ENCODE measurements at places on chromosomes 1 and 21.

DNA sequence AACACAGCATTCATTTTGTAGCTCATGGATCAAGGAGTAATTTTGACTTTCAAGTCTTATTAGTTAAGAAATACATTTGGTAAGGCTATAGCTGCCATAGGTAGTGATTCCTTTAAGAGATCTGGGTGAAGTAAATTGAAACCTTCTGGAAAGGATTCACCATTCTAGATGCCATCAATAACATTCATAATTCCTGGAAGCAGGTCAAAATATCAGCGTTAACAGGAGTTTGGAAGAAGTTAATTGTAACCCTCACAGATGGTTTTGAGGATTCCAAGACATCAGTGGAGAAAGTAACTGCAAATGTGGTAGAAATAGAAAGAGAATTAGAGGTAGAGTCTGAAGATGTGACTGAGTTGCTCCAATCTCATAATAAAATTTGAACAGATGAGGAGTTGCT, 216.6 kb downstream of the GREM2 start:
- DNase-seq: no peak

DNA sequence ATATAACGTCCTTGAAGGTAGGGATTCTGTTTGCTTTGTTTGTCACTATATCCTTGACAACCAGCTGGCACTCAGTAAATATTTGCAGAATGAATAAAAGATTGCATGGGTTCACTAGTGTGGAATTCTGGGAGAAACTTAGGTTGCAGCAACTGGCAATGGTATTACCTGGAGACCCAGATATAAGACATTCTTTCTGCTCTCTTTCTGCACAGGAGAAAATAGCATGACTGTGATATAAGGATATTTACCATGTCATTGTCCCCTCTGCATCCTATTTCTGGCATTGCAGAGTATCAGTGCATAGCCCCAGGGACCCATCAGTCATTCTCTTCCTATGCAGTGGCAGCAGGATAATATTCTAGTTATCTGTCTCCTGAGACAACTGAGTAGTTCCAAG, 308.9 kb upstream of the LRRC7 start:
- no peak for DNase-seq

DNA sequence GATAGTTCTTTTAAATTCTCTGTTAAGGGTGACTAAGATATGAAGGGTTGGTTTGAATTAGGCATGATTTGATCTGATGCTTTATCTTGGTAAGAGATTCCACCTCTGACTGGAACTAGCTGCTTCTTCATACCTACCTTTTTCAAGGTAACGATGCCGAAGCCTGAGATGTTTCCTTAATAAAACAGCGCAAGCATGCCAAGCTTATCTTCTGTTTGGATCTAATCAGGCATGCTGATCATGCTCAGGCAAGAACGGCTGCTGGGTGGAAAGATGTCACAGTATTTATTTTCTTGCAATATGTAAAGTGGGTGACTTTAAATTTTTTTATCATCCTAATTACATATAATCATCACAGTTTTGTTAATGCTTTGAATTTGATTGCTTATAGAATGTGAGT, 148.7 kb downstream of the ADGRL2 start:
- no peak for DNase-seq

DNA sequence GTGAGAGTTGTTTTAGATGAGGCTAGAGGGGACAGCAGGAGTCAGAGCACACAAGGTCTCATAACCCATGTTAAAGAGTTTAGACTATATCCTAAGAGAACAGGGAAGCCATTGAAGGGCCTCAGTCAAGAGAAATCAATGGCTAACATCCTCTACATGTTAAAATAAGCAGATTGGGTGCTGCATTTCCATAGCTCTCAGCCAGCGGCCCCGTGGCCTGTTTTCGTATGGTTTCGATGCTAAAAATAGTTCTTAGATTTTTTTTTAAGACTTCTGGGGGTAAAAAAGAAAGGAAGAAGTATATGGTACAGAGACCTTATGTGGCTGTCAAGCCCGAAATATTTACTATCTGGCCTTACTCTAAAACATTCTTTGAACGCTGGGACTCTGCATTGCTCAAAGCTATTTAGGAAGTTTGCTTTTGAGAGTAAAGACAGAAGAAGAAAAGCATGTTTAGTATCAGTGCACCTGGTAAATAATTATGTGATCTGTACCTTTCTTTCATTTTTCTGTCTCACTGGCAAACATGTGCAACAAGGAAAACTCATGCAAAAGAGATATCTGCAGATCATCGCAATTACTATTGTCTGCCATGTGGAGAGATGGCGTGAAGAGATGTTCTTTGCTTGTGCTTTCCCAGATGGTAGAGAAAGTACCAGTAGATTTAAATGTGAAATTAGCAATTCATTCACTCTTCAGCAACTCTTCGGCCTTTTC, 8.4 kb downstream of the PDIK1L start:
- DNase-seq: no peak

DNA sequence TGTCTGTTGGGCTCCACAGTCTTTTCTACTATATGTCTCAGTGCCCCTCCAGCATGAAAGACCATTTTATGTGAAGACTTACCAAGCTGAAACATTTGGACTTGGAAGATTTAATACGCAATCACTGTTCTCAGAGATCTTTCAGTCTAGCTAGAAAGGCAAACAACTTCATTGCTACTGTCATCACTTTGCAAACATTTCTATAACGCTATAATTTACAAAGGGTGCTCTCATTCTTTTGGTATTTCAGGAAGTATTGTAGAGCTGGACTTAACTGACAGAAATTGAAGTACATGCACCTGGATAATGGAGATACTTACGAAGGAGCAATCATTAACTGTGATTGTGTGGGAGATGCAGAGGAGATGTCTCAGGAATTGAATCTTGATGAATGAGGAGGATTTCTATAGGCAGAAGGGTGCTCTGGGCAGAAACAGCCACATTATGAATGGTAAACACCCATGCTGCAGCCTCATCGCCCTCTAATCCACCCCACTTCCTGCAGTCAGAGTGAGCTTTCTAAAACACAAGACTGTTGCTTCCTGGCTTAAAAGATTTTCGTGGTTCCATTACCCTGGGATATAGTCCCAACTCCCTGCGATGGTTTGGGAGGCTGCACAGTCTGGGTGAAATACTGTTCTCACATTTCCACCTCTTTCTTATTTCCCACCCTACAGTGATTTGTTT, 75.1 kb upstream of the GNG12 start:
- DNase-seq: no peak

DNA sequence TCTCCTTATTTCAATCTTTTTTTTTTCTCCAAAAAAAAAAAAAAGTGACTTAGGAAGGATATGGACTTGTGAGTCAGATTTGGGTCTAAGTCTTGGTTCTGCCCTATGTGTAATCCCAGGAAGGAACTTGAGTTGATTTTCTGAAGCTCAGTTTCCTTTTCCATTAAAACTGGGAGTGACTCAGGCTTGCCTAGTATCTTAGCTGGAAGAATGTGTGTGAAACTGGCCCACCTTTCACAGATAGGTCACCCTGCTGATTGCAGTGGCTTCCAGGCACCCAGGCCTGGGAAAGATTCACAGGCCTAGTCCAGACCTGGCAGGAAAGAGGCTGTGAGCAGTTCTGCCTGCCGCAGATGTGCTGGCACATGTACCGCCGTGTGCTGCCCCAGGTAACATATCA, 218.3 kb upstream of the HOOK1 start:
- DNase-seq: no peak
